ENCODE measurements at places on chromosomes 12 and 14.

- DNase-seq, result no peak
Measured at GRCh38 chr12:105858981-105859710, 279.6 kb downstream of the NUAK1 start.

DNA sequence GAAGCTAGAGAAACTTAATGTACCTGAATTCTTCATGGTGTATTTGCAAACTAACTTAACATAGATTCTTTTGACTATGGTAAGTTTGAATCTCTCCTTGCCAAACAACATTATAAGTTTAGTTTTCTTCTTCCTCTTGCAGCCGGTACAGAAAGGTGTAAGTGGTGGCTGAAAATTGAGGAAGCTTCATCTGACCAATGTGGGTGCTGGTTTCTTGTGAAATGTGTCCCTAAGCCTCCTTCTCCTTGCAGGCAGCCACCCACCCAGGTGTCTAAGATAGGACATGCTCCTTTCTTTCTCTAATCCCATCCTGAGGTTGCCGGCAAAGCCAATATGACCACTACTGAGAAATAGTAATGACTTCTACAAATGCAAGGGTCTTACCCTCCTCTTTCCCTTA, 20.6 kb downstream of the GSG1 start:
- DNase-seq, result no peak

DNA sequence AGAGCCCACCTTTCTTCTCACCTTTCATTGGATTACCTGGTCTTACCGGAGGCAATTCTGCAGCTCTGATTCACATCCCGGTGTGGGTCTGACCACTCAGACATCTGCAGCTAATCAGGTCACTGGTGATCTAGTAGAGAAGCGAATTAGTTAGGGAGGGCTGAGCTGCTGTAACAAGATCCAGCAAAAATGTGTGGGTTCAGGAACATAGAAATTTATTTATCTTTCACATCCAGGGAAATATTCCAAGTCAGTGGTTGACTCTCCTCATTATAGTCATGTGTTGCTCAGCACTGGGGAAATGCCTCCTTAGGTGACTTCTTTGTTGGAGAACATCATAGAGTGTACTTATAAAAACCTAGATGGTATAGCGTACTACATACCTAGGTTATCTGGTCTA, 218.7 kb upstream of the PELI2 start:
- no peak for DNase-seq

GRCh38 chr12:103524238-103524875, 28.6 kb upstream of the C12orf42 start:
- no peak for DNase-seq

- no peak for DNase-seq
Measured at GRCh38 chr14:104817930-104818713, 17.2 kb downstream of the ZBTB42 start.

GRCh38 chr12:107553211-107553765, 132.3 kb upstream of the PWP1 start:
- no peak for DNase-seq

DNA sequence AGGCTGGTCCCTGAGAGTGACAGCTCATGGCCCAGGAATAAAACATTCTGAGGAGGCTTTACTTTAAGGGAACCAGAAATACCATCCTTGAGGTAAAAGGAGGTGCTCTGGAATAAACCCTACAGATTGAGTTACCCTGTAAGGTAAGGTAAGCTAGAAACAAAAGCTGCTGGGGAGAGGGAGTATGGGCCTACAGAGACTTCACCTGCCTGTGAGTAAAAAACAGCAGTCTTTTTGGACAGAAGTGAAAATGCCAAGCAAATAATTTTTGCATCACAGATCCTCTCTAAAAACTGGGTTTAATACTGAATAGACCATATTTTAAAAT, 41.2 kb downstream of the CORO1C start:
- no peak for DNase-seq
